ENCODE measurements at places on chromosomes 2 and 18.

GRCh38 chr2:58541511-58541910 is 300.4 kb upstream of the FANCL start:
- no peak for DNase-seq

DNA sequence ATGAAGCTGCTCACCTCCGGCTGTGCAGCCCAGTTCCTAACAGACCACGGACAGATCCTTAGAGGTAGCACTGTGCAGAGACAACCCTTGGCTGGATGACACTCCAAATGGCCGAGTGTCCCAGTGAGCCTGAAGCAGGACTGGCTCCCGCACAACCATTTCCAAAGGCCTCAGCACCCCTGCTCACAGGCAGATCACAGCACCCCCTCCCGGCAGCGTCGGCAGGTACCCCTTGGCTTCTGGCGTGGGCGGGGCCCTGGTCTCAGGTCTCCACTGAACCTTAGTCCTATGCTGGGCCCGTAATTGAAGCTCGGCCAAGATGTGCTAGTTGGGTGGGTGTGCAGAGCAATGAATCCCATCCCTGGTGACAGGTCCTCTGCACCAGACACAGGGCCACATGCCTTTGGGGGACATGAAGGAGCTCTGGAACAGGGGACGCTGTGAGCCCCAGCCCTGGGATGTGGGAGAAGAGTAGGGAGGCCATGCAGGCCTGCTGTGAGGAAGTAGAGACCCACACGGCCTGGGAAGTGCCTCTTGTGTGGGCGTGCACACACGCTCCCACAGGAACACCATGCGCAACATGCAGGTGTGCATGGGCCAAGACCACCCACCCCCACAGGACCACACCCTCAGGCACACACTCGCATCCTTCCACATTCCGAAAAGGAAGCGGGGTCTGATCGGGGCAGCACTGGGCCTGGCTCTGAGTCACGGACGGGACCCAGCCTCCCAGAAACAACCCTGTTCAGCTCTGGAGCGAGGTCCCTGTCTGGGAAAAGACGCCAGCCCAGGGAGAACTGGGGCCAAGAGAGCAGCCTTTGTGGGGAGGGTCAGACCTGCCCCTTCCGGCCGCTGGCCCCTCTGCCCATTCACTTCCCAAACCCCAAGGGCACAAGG is 2.8 kb downstream of the DUSP2 start:
- DNase-seq: no peak

DNA sequence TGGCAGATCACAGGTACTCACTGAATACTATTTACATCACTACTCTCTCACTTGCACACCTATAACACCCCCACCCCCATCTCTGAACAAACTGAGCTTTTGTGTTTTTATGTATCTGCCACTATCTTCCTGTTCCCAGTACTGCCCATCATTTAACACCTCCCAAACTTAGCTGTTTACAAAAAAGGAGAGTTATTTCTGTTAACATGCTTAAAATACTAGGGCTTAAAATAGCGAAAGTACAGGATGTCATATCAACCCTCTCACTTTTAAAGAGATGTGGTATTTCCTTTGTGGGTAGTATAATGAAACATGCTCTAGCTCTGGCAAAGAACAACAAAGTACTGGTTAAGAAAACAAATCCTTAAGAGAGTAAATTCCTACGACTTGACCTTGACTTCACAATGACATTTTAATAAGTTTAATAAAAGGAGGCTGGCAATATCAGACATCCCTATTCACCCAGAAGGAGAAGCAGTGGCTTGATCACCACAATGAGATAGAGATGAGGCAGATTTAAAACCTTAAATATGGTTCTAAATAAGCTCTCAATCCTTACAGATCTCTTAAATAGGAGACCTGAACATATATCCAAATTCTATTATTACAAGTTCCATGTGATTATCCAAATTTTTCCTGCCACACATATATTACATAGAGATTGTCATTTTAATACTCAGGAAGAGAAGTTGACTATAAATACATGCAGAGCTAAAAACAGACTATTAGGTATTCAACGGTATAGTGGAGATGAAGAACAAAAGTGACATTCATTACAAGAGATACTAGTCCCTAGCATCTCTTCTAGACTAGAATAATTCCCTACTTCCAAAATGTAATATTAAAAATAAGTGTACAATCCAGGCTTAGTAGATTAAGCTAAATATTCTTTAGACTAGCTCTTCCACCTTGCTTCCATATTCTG is 36.9 kb downstream of the TRAK2 start:
- no peak for DNase-seq

GRCh38 chr2:109724533-109725460 is 69.3 kb upstream of the RGPD5 start:
- DNase-seq: no peak

DNA sequence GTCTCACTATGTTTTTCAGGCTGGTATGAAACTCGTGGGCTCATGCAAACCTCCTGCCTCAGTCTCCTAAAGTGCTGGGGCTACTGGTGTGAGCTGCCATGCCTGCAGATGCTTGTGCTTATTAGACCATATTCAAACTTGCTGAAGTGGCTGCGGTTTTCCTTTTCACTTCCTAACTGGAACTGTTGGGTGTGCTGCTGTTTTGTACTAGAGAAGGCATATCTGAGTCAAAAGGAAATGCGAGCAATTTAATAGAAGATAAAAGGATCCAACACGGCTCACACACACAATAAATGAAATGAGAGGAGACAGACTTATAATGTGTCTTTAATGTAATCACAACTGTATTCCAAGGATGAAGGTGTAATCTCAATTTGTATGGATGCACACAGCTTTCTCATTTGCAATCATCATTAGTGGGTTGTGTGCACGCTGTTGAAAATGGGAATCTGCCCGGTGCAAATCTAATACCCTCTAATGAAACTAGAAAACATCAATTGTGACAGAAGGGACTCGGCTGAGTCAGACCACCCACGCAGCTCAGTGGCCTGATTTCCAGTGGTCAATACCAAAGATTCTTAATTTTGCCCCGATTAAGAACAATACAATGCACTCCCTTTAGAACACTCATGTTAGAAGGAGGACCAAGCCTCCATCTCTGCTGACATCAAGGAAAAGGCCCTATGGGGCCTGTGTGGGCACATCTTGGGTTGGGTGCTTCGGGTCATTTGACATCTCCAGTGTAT is 532.7 kb downstream of the TDRD15 start:
- DNase-seq: peak; percentile 91

Data from spinal cord (tissue), 10 donors.